ENCODE measurements at places on chromosomes 7 and 10.
A peak's percentile ranks its signal among the peaks of the same experiment; 100 is the strongest.

- DNase-seq: peak; percentile 52
Measured at GRCh38 chr7:107232568-107233090, 63.8 kb downstream of the HBP1 start.

GRCh38 chr7:30201161-30201666 lies 66.4 kb downstream of the MTURN start:
- DNase-seq: no peak

DNA sequence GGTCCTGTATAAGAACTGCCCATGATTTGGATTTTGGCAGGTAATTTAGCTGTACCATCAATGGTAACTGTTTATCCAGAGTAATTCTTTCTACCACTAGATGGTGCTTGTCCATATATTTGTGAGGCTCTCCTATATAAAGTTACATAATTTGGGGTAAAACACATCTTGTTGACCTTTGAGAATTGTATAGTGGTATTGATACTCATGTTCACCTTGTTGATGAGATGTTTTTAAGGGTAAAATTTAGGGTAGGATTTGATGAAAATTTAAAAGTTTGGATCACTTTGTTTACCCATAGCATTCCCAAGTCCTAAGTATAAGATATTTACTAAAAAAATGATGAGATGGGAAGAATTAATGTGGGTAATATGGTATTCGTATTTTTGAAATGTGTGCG lies 31.6 kb downstream of the ST7 start:
- no peak for DNase-seq

DNA sequence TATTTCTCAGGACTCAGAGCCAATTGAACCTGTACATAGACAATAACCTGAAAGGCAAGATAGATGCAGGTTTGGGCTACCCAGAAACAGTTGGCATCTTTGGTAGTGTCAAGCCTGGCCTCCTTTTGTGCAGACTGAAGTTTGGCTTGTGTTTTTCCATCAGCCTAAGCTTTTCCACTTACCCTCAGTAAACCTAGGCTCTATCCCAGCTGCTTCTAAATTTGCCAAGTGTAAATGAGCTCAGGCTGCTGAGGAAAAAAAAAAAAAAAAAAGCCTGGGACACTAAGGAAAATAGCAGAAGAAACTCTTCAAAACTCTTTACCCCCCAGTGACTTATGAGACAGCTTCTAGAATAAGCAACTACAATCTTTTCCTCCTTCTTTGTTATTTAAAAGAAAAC lies 316.3 kb upstream of the SORCS1 start:
- DNase-seq: no peak

DNA sequence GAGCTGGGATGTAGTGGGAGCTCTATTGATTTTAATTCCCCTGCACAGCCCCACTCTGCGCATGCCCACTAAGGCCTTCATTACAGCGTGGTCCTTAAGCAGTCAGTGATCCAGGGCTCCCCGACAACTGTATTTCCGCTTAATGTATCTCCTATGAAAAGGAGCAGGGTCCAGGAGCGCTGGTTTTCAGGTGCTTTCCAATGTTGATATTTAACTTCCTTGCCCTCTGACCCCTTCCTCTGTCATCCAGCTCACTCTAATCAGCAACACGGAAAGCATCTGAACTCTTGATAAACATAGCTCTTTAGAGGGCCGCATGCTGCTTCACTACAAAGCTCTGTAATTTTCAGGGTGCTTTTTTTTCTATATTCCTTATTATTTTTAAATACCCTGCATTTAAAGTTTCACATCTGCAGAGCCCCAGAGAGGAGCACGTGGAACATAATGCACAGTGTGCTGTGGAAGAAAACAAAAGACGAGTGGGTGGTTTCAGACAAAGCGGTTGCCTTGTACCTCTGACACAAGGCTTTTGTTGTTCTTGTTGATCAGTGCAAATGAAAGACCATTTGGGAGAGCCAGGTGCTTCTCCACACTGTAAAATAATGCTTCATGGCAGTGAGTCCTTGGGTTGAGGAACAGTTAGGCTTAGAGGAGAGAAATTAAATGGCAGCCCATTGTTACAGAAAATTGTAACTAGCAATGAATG lies 465.9 kb upstream of the CELF2 start:
- no peak for DNase-seq

- DNase-seq: no peak
Measured at GRCh38 chr10:73094986-73095480, 1.6 kb downstream of the P4HA1 start.

DNA sequence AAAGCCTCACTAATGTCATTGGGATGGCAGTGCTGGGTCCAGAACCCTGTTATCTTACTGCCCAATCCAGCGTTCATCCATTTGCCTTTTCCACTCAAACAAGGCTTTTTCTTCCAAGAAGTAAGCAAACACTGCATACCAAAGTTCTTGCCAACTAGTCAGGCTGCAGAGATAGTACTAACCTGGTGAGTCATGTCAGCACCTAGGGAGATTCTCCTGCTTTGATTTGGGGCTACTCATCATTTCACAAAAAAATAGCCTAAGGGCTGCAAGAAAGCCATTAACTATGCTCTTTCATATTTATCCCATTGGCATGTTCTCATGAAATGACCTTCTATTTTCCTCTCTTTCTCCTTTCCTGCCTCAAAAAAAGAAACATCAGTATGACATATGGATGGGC lies 142.6 kb downstream of the TWIST1 start:
- peak; percentile 71 for DNase-seq

- no peak for DNase-seq
Measured at GRCh38 chr10:110169586-110169985, 37.8 kb upstream of the MXI1 start.

- peak; percentile 85 for DNase-seq
Measured at GRCh38 chr7:105808703-105809590, 67.5 kb downstream of the ATXN7L1 start.

DNA sequence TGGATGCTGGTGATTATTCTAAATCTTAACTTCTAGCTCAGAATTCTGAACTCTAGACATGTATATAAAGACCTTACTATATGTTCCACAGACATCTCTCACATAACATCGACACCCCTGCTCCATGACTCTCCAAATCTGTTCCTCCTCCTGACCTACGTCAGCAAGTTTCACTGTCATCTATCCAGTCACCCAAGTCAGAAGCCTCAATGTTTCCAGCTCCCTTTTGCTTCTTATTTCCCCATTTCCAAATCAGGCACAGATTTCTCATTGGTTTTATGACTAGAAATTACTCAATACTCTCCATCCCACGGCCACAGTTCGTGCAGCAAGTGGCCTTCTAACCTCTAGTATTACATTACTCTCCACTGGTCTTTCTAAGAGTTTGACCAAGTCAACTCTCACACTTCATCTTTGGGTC lies 28.5 kb downstream of the EPC1 start:
- DNase-seq: no peak

GRCh38 chr7:31340051-31340450 lies 475 bp downstream of the NEUROD6 start:
- DNase-seq: no peak

- peak; percentile 93 for DNase-seq
Measured at GRCh38 chr7:131011976-131012375, 278.0 kb upstream of the KLF14 start.

- no peak for DNase-seq
Measured at GRCh38 chr10:54478601-54479000, 322.4 kb downstream of the PCDH15 start.

DNA sequence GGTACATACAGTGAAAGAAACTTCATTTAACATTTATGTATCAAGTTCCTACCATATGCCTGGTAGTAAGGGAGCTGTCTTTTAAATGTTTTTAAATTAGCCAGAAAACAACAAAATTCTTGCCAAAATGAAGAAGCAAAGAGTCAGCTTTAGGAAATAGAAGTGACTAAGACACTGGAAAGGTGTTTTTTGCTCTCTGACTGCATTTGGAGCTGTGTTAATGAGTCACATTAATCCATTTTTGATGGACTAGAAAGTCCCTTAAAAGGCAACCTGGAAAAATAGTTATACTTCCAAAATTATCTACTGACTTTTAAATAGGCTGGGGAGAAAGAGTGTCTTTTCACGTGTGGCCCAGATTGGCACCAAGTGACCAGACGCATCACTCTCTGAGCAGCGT lies 3.9 kb upstream of the COL17A1 start:
- DNase-seq: no peak

GRCh38 chr10:102522874-102523249 lies 19.1 kb downstream of the SUFU start:
- DNase-seq: no peak

GRCh38 chr10:113436851-113437250 lies 116.0 kb upstream of the HABP2 start:
- no peak for DNase-seq

GRCh38 chr10:118955951-118956801 lies 73.3 kb upstream of the NANOS1 start:
- no peak for DNase-seq

GRCh38 chr10:52818019-52818418 lies 45.4 kb upstream of the MBL2 start:
- peak; percentile 47 for DNase-seq

DNA sequence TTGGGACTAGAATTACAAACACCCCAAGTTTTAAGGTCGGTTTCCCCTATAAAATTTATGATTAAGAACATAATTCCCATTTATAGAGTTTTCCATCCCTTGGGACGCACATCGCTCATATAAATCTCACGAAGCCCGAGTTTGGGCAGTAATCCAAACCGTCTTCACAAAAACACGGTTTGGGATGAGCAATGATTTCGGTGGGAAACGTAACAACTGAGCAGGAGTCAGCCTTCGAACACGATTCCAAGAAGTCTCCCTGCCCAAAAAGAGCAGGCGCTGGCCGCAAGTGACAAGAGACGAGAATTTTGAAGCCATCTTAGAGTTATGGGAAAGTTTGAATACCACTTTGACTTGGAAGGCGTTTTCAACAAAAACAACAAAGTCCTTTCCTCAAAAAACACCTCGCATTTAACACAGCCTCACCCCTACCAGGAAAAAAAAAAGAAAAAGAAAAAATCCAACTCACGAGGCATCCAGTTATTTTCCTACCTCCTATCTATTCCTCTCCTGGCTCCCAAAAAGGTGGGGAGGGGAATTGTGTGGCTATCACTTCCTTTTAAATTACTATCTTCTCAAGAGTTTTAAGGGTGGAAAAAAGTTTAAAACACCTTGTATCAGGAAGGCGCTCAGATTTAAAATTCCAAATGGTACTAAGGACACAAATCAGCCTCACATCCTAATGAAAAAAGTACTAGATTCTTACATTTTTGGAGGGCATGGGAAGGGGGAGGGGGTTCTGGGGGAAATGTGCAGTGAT lies 1.6 kb downstream of the SEPHS1 start:
- DNase-seq: peak; percentile 52

DNA sequence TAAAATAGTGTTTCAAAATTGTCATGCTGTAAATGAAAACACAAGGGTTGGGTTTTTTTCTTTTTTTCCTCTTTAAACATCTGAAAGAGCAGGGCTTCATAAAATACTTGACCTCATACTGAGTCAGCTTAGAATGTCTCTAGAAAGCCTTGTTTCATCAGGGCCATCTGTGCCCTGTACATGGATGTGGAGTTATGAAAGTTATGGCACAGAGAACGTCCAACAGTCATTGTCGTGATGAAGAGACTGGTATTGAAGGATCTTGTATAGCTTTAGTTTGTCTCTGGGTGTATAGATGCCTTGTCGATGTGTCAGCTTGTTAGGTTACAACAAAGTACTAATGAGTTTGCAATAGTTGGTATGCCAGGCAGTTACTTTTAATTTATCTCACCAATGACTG lies 127.3 kb downstream of the FAM204A start:
- DNase-seq: no peak

DNA sequence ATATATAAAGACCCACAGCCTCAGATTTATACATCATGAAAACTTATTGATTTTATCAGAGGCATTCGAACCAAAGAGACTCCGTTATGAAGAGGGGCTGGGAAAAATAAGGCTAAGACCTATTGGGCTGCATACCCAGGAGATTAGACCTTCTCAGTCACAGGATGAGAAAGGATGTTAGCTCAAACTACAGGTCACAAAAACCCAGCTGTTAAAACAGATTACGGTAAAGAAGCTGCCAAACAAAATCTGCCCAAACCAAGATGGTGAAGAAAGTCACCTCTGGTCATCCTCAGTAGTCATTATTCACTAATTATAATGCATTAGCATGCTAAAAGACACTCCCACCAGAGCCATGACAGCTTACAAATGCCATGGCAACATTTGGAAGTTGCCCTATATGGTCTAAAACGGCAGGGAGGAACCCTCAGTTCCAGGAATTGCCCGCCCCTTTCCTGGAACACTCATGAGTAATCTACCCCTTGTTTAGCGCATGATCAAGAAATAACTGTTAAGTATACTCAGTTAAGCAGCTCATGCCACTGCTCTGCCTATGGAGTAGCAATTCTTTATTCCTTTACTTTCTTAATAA lies 362.5 kb upstream of the PCDH15 start:
- no peak for DNase-seq

GRCh38 chr7:28433699-28434219 lies 21.4 kb downstream of the CREB5 start:
- DNase-seq: peak; percentile 60

DNA sequence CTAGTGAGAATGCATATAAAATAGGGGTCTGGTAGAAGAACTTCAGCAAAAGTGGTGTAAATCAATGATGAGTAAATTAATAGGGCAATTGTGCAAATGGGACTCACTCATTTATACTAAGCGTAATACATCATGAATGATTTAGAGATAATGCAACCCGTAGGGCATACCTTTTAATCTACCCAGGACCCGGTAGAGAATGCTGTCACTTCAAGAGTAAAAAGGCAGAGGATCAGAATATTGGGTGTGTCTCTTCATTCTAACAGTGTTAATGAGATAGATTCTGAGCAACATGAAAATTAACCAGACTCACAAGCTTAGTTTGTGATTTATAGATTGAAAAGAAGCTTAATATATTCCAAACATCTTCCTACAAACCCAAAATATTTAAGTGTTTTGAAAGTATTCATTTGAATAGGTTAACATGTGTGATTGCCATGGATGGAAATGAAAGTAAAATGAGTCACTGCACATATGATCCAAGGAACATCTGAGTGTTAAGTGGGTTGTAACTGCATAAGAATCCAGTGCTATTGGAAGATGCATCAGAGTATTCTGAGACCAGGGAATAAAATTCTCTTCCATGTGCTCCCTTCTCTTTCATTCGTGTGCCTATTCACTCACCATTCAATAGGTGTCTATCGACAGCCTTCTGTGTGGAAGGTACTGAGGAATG lies 690.6 kb downstream of the AUTS2 start:
- peak; percentile 9 for DNase-seq

DNA sequence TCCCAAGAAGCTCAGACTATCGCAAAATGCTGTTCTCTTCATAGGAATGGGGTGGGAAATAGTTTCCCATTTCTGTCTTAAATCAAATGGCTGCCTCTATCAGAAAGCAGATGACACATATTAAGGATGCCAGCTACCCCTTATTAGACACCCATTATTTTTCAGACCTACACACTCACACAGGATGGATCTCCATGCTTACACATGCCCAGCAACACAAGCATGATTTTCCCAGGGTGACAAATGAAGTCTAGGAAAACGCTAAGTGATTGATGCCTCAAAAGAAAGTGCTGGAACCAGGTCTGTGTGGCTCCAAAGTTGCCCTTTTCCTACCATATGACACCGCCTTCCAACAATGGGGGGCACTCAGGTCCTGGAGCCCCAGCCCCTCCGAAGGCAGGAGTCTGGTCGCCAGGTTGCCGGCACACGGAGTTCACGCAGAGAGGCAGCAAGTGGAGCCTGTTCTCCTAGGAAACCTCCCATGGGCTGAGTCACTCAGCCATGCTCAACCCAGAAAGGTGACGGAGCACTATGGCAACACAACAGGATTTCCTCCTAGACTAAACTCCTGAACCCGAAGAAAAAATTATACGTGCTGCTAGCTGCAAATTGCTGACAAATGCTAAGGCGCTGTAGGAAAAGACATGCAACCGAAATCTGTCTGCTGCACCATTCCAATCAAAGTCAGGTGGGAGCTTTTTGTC lies 19.8 kb downstream of the VOPP1 start:
- peak; percentile 97 for DNase-seq

All from iris pigment epithelial cell (primary cell).